ENCODE measurements at places on chromosomes 6 and 20. TPM values are rescaled to one million over a fixed set of nuclear protein-coding genes. Genes with fewer than 3 reads are reported as not detected.
A peak's percentile ranks its signal among the peaks of the same experiment; 100 is the strongest.

DNA sequence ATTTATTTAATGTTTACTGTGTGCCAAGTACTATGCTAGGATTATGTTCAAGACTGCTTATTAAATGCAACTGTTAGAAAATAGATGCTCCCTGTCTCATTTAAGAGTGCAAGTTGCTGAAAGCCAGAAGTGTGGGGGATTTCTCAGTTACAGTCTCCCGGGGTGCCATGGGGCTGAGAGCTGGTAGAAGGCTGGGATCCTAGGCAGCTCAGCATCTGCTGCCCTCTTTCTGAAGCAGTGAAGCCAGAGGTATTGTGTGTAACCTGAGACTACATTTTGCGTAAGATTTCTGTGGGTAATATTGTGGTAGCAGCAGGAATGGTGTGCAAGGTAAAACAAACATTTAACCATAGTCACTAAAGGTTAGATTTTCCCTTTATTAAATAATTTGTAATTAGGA, 120.6 kb downstream of the AKAP7 start:
- H3K27ac ChIP-seq, result no peak overlapping the region
- no peak overlapping the region for H3K4me3 ChIP-seq
- peaks cover 2% of the 10 kb centered on the region for H3K4me1 ChIP-seq
- DNase-seq, result peak; percentile 14
- H3K36me3 ChIP-seq, result no peaks in the 10 kb centered on the region

- H3K4me1 ChIP-seq, result peaks cover 26% of the 10 kb centered on the region
- peaks cover 7% of the 10 kb centered on the region for H3K27me3 ChIP-seq
- peak overlapping the region; percentile 91 for H3K27ac ChIP-seq
- no peaks in the 10 kb centered on the region for H3K36me3 ChIP-seq
Observed at GRCh38 chr6:151323791-151324487, 67.4 kb downstream of the ZBTB2 start.

GRCh38 chr6:105994118-105994590, 92.0 kb upstream of the PRDM1 start:
- H3K27ac ChIP-seq, result peak overlapping the region; percentile 79
- DNase-seq, result no peak
- peak overlapping the region; percentile 58 for H3K4me3 ChIP-seq
- peaks cover 98% of the 10 kb centered on the region for H3K27me3 ChIP-seq

DNA sequence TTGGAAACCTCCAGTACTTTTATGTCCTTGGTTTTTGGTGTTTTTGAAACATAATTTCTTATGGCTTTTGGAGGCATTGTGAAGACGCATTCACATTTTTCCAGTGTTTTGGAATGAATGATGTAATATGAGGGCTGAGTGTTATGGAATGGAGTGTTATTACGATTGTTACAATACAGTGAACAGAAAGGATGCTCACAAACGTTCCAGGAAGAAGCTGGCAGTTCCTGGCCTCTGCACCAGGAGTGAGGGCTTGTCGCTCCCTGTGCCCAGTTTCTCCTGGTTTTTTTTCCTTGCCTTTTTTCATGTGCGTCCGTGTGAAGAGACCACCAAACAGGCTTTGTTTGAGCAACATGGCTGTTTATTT, 20.3 kb downstream of the GMPR start:
- no peak for DNase-seq
- no peak overlapping the region for H3K4me3 ChIP-seq
- no peaks in the 10 kb centered on the region for H3K27me3 ChIP-seq
- H3K27ac ChIP-seq, result no peak overlapping the region
- no peaks in the 10 kb centered on the region for H3K4me1 ChIP-seq
- H3K36me3 ChIP-seq, result no peaks in the 10 kb centered on the region

DNA sequence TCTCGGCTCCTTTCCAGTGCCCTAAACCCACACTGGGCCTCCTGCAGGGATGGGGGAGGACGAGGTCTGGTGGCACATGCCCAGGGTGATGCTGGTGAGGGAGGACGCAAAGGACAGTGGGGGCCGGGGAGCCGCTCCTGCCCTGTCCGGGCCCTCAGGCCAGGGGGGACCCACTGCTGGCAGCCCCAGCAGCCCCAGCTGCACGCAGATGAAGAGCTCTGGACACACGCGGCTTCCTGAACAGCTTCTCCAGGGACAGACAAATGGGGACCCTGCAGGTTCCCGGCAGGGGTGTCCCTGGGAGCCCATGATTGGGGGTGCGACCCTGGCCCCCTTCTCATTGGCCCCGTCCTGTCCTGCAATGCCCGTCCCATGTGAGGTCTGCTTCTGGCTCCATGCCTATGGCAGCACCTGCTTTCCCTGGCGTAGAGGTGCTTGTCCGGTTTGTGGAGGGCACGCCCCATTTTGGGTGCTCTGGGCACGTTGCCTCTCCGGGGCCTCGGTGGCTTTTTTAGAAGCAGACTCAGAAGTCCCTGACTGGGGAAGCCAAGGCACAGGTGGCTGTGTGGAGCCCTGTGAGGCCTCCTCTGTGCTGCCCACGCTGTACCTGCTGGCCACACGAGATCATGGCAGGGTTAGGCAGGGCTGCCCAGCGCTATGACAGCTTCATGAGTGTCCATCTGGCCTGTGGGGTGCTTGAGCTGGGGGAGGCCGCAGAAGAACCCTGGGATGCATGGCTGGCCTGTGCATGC, 15.4 kb upstream of the TNFRSF6B start:
- no peak overlapping the region for H3K4me3 ChIP-seq
- peaks cover 34% of the 10 kb centered on the region for H3K4me1 ChIP-seq
- DNase-seq, result no peak
- no peaks in the 10 kb centered on the region for H3K27me3 ChIP-seq
- H3K27ac ChIP-seq, result peak overlapping the region; percentile 76

DNA sequence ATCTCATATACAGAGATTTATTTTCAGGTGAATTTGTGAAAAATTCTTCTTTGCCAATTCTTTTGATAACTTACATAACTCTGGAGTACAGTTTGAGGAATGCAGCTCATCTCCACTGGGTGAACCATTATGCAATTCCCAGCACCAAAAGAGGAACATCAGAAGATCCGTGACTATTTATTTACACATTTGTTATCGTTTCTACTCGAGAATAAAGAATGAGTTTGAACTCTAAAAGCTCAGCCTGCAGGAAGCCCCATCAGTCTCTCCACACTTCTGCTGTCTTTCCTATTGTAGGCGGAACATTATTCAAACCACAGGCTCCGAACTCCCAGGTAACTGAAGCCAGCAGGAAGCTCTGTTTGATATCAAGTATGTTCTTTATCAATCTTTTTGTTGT, 95.9 kb upstream of the IFNGR1 start:
- H3K4me3 ChIP-seq, result no peak overlapping the region
- DNase-seq, result no peak
- H3K36me3 ChIP-seq, result no peaks in the 10 kb centered on the region
- H3K4me1 ChIP-seq, result no peaks in the 10 kb centered on the region
- H3K27ac ChIP-seq, result no peak overlapping the region

GRCh38 chr6:16999491-17000436, 102.1 kb upstream of the STMND1 start:
- peaks cover 6% of the 10 kb centered on the region for H3K4me1 ChIP-seq
- no peak overlapping the region for H3K4me3 ChIP-seq
- no peaks in the 10 kb centered on the region for H3K27me3 ChIP-seq
- H3K36me3 ChIP-seq, result no peaks in the 10 kb centered on the region
- H3K27ac ChIP-seq, result no peak overlapping the region

GRCh38 chr6:135936606-135937005, 85.1 kb downstream of the PDE7B start:
- H3K27me3 ChIP-seq, result no peaks in the 10 kb centered on the region
- H3K27ac ChIP-seq, result no peak overlapping the region
- no peak overlapping the region for H3K4me3 ChIP-seq
- no peaks in the 10 kb centered on the region for H3K36me3 ChIP-seq

DNA sequence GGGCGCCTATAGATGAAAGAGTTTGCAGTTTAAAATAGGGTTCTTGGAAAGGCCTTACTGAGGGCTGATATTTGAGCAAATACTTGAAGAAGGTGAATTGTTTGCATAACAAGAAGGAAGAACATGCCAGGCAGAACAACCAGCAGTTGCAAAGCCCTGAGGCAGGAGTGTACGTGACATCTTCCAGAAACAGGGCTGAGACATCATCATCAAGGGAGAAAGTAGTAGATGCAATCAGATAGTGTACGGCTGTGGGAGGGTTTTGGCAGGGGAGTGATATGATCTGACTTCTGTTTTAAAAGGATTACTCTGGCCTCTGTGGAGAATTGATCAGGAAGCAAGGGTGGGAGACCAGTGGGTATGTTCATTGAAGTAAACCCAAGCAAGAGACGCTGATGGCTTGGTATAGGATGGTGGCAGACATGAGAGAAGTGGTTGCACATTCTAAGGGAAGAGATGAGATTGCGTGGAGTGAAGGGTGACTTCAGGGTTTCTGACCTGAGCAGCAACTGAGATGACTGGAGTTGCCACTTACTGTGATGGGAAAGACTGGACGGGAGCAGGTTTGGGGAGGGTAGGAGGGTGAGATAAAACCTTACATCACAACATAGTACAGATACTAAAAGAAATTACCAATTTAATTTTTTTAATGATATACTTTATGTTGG, 28.8 kb downstream of the RIOK1 start:
- DNase-seq, result no peak
- peaks cover 62% of the 10 kb centered on the region for H3K36me3 ChIP-seq
- no peak overlapping the region for H3K27ac ChIP-seq
- no peak overlapping the region for H3K4me3 ChIP-seq

DNA sequence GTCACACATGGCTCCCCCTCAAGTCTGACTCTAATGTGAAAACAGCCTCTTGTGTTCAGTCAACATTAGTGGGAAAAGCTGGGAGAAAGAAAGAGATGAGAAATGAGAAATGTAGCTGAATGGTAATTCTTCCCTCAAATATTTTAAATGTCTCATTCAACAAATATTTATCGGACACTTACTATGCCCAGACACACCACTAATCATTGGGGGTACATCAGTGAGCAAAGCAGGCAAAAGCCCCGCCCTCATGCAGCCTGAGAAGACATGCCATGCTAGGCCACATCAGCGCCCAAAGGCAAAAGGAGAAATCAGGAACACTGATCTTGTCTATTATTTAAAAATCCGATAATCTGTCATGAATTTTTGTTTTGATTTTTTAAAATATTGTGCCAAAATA, 89.9 kb upstream of the ASF1A start:
- H3K4me1 ChIP-seq, result peaks cover 9% of the 10 kb centered on the region
- no peaks in the 10 kb centered on the region for H3K27me3 ChIP-seq
- H3K36me3 ChIP-seq, result no peaks in the 10 kb centered on the region

- peaks cover 12% of the 10 kb centered on the region for H3K4me1 ChIP-seq
- no peaks in the 10 kb centered on the region for H3K36me3 ChIP-seq
- H3K27ac ChIP-seq, result no peak overlapping the region
Observed at GRCh38 chr20:53408691-53409446, 184.8 kb downstream of the ZNF217 start.

- DNase-seq, result no peak
- no peaks in the 10 kb centered on the region for H3K27me3 ChIP-seq
- H3K4me3 ChIP-seq, result no peak overlapping the region
- H3K27ac ChIP-seq, result no peak overlapping the region
- no peaks in the 10 kb centered on the region for H3K36me3 ChIP-seq
Observed at GRCh38 chr6:2625581-2625980, 125.1 kb downstream of the MYLK4 start.

DNA sequence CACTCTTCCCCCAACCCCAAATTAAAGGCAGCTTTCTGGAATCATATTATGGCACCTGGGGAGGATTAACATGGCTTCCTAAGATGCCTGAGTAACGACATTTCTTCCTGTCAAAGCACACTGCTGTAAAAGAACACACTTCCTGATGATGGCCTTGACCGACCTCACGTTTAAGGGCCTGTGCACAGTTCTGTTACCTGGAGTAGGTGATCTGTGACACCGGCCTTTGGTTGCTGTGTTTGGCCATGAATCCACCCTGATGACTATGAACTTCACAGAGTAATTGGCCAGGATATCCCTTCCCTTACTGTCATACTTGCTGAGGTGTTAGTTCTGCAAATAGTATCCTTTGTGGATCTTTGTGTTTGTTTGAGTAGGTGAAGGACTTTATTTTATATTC, 45.8 kb downstream of the PLCB4 start:
- DNase-seq, result no peak
- H3K27me3 ChIP-seq, result no peaks in the 10 kb centered on the region
- peaks cover 6% of the 10 kb centered on the region for H3K4me1 ChIP-seq
- H3K27ac ChIP-seq, result no peak overlapping the region
- H3K4me3 ChIP-seq, result no peak overlapping the region

DNA sequence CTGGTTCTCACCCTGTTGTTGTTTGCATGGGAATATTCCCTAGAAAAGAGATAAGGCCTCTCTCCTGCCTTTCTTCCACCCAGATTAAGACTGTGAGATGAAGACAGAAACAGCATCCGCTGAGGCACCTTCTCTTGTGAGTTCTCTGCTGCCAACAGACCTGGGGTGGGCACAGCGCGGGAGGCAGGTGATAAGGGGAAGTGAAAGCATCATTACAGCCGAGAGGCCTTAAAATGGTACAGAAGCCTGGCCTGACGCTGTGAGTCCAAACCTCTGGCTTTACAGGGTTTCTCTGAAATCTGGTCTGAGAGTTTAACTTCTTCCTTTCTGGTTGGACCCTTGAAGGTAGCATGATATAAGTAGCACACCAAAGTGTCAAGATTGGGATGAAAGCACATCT, 21.0 kb upstream of the IYD start:
- H3K4me3 ChIP-seq, result no peak overlapping the region
- no peaks in the 10 kb centered on the region for H3K27me3 ChIP-seq
- H3K4me1 ChIP-seq, result no peaks in the 10 kb centered on the region
- no peak overlapping the region for H3K27ac ChIP-seq
- H3K36me3 ChIP-seq, result no peaks in the 10 kb centered on the region

- no peaks in the 10 kb centered on the region for H3K27me3 ChIP-seq
- H3K4me1 ChIP-seq, result no peaks in the 10 kb centered on the region
- no peak overlapping the region for H3K27ac ChIP-seq
- H3K4me3 ChIP-seq, result no peak overlapping the region
- no peaks in the 10 kb centered on the region for H3K36me3 ChIP-seq
- no peak for DNase-seq
Observed at GRCh38 chr6:117326396-117326795, 61.0 kb downstream of the VGLL2 start.

GRCh38 chr20:32028647-32029372, 18.6 kb downstream of the CCM2L start:
- H3K27me3 ChIP-seq, result peaks cover 49% of the 10 kb centered on the region
- H3K4me1 ChIP-seq, result peaks cover 11% of the 10 kb centered on the region
- H3K36me3 ChIP-seq, result no peaks in the 10 kb centered on the region
- peak; percentile 48 for DNase-seq
- H3K4me3 ChIP-seq, result no peak overlapping the region

- H3K4me3 ChIP-seq, result no peak overlapping the region
- H3K4me1 ChIP-seq, result no peaks in the 10 kb centered on the region
- H3K27ac ChIP-seq, result no peak overlapping the region
Observed at GRCh38 chr6:166830185-166830890, 126.0 kb downstream of the RNASET2 start.

DNA sequence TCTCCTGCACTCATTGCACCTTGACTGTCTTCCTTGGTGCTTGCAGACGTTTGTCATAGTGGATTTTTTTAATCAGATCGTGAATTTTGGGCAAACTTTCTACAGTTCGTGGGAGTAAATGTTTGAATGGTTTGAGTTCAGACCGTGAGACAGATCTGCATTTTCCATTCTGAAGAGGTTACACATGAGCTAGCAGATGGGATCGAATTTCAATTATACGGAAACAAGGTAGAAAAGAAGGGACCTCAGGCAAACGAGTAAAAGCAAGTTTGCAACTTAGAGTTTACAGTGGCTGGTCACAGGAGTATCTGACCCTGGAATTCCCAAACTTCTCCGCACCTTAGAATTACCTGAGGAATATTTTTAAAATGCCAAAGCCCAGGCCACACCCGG, 17.2 kb upstream of the NCR2 start:
- no peak for DNase-seq
- H3K27me3 ChIP-seq, result peaks cover 50% of the 10 kb centered on the region
- H3K27ac ChIP-seq, result no peak overlapping the region

Gene OLIG3
- not detected for total RNA-seq

Gene PRICKLE4
- 4.4 TPM for total RNA-seq

Gene PI16
- not detected for total RNA-seq

Gene METTL24
- total RNA-seq, result not detected

Gene PTCHD4
- total RNA-seq, result 0.29 TPM

Gene NKX2-2
- total RNA-seq, result 0.18 TPM

Gene EYA4
- not detected for total RNA-seq

Gene NTSR1
- total RNA-seq, result not detected

Data from stomach (tissue), 19 donors.